ENCODE measurements at places on chromosomes 13 and 19.

- no peaks in the 10 kb centered on the region for H3K27me3 ChIP-seq
- H3K4me1 ChIP-seq: no peaks in the 10 kb centered on the region
- no peaks in the 10 kb centered on the region for H3K36me3 ChIP-seq
- no peak overlapping the region for H3K4me3 ChIP-seq
These were observed 58.0 kb downstream of the PIBF1 start for GRCh38 chr13:72839831-72840426.

DNA sequence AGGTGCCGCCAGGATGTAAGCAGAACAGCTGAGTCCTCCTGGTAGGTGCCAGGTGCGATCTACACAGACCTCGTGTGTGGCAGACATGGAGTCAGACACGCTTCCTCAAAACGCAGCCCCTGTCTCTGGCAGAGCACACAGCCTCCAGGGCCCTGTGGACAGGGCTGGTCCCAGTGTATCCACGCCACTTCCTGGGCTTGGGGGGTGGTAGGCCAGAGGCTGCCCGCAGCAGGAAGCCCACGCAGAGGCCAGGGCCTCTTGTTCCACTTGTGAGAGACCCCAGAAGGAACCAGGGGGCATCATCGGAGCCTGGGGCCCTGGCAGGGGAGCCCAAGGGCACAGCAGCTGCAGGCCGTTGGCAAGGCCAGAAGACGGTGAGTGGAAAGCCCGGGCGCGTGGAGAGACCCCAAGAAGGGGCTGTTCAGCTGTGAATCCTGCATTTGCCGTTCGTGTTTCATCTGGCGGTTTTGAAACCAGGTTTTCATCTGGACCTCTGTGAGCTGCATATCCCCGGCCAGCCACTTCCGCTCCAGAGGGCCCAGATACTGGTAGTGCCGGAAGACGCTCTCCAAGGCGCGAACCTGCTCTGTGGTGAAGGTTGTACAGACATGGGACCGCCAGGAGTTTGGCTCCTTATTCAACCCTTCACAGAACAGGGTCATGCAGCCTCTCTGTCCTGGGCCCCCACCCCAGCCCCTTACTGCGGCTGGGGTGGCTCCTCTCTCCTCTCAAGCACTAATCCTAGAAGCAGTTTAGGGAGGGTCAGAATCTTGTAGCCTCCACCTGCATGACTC is 25.1 kb upstream of the SLITRK1 start:
- H3K36me3 ChIP-seq: no peaks in the 10 kb centered on the region
- no peaks in the 10 kb centered on the region for H3K4me1 ChIP-seq
- H3K27me3 ChIP-seq: no peaks in the 10 kb centered on the region
- no peak overlapping the region for H3K4me3 ChIP-seq
- H3K27ac ChIP-seq: no peak overlapping the region

DNA sequence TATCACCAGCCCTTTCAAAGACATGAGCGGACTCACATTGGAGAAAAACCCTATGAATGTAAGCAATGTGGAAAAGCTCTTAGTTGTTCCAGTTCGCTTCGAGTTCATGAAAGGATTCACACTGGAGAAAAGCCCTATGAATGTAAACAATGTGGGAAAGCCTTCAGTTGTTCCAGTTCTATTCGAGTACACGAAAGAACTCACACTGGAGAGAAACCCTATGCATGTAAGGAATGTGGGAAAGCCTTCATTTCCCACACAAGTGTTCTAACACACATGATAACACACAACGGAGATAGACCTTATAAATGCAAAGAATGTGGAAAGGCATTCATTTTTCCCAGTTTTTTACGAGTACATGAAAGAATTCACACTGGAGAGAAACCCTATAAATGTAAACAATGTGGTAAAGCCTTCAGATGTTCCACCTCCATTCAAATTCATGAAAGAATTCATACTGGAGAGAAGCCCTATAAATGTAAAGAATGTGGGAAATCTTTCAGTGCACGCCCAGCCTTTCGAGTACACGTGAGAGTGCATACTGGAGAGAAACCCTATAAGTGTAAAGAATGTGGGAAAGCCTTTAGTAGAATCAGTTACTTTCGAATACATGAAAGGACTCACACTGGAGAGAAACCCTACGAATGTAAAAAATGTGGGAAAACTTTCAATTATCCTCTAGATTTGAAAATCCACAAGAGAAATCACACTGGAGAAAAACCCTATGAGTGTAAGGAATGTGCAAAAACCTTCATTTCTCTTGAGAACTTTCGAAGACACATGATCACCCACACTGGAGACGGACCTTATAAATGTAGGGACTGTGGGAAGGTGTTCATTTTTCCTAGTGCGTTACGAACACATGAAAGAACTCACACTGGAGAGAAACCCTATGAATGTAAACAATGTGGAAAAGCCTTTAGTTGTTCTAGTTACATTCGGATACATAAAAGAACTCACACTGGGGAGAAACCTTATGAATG is 17.6 kb downstream of the ZNF791 start:
- no peaks in the 10 kb centered on the region for H3K4me1 ChIP-seq
- H3K4me3 ChIP-seq: no peak overlapping the region
- H3K36me3 ChIP-seq: peaks cover 13% of the 10 kb centered on the region
- DNase-seq: peak; percentile 49
- H3K27me3 ChIP-seq: no peaks in the 10 kb centered on the region

GRCh38 chr13:96229356-96229755 is 139.4 kb downstream of the HS6ST3 start:
- peak; percentile 6 for DNase-seq
- H3K27me3 ChIP-seq: no peaks in the 10 kb centered on the region
- no peaks in the 10 kb centered on the region for H3K4me1 ChIP-seq
- H3K4me3 ChIP-seq: no peak overlapping the region
- H3K36me3 ChIP-seq: no peaks in the 10 kb centered on the region

Measured in fibroblast of lung (primary cell).